Stimulated activated CD8-positive, alpha-beta memory T cell treated with anti-CD3 and anti-CD28 coated beads, Interleukin-4, amount 100 ng/mL, for 24 hours (primary cell): ENCODE measurements at places on chromosomes 5 and 9.

GRCh38 chr5:132280371-132281240 lies 13.6 kb upstream of the SLC22A4 start:
- DNase-seq = no peak

GRCh38 chr9:105535920-105536668 lies 21.8 kb upstream of the FKTN start:
- no peak for DNase-seq

GRCh38 chr5:63596254-63596653 lies 366.0 kb downstream of the HTR1A start:
- no peak for DNase-seq

DNA sequence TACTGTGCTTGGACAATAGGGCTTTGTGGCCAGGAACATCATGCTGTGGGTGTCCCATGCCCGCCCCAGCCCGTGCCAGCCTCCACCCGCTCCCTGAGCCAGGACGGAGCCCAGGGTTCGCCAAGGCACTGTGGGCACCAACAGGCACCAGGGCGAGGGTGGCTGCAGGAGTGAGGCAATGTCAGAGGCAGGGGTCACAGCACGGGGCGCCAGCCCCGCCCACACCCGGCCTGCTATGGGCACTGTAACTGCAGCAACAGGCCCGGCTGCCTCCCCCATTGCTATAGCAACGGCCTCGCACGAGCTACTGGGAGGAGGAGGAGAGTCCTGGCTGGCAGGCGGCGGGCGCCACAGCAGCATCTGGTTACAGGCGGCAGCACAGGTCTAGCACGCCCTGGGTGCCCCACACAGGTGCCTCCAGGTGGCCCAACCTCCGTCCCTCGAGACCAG lies 2.5 kb downstream of the ABCA2 start:
- no peak for DNase-seq

GRCh38 chr5:104564530-104564929 lies 1001.9 kb upstream of the NUDT12 start:
- DNase-seq = no peak

- peak; percentile 25 for DNase-seq
Observed at GRCh38 chr5:95730730-95731570, at the start of gene RHOBTB3. TSS of gene RHOBTB3 (plus strand) at chr5:95731336. CDS start at chr5:95731683, 347 bp downstream.

GRCh38 chr9:129801504-129801903 lies 1.5 kb upstream of the TOR1B start:
- DNase-seq = no peak
